ENCODE measurements at places on chromosomes 5 and 9.
A peak's percentile ranks its signal among the peaks of the same experiment; 100 is the strongest.

DNA sequence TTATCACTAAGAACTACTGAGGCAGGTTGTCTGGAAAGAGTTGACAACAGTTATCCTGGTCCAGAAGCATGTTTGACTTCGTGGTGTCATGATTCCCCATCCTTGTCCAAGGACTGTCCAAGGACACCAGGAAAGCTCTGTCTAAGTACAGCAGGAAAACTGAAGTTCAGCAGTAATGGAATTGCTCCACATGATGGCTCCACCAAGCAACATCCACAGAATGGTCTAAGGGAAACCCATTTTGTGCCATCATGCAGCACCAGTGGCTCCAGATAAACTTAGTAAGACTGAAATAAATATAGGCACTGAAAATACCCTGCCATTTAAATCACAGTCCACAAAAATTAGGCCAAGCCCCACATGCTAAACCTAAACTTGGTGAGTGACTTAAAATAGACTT is 192.8 kb downstream of the CDH18 start:
- DNase-seq, result peak; percentile 20

DNA sequence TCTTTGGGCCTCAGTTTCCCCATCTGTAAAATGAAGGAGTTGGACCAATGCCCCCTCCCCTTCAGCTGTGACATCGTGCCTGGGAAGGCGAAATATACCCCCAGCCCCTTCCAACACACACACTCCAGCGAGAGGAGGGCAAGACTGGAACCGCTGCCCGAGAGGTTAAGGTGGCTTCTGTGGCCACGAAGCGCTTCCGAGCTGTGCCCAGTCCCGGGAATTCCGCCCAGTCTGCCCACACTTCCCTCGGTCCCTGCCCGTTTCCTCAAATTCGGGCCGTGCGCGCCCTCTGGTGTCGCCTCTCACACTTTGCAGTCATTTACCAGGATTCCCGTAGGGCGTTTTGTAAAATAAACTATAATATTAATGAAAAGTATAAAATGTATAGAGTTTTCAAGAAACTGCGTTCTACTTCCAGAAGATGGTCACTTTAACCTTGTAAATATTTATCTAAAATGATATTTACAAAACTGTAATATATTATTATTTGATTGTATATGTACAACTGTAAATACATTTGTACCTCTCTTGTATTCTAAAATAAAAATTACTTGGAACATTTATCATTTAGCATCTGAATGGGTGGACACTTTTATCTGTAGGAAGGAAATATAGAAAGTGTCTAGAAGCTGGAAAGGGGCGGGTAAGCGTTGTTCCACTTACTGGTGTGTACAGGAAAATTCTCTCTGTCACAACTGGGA is 11.0 kb upstream of the EXOSC2 start:
- peak; percentile 86 for DNase-seq

GRCh38 chr9:127311239-127311741 is 46.7 kb downstream of the GARNL3 start:
- peak; percentile 98 for DNase-seq

DNA sequence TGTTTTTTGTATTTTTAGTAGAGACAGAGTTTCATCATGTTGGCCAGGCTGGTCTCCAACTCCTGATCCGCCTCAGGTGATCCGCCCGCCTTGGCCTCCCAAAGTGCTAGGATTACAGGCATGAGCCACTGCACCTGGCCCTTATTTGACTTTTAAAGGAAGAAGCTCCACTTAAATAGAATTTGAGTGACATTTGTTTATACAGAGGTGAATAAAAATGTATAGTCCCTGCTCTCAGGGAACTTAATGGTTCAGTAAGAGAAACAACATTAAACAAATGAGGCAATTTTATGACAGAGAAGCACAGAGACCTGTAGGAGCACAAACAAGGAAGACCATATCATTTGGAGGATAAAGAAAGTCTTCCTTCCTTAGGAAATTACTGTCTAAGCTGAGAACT is 65.7 kb downstream of the C9orf152 start:
- DNase-seq, result no peak

- DNase-seq, result no peak
Observed at GRCh38 chr9:118395415-118395814, 691.2 kb downstream of the TLR4 start.

DNA sequence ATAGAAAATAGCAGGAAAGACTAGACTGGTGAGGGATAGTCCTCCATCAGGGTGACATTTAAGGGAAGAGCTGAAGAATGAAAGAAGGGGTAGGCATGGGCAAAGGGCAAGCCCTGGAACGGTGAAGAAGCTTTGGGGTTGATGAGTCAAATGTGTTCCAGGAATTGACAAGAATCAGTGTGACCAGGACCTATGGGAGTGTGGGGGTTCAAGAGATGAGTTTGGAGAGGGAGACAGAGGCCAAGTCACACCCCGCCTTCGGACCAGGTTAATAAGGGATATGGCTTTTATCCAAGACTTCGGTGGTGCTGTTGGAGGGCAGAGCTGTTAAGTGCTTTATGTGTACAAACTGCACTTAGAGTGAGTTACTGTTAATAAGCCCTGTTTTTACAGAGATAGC is 920 bp downstream of the PMPCA start:
- no peak for DNase-seq

DNA sequence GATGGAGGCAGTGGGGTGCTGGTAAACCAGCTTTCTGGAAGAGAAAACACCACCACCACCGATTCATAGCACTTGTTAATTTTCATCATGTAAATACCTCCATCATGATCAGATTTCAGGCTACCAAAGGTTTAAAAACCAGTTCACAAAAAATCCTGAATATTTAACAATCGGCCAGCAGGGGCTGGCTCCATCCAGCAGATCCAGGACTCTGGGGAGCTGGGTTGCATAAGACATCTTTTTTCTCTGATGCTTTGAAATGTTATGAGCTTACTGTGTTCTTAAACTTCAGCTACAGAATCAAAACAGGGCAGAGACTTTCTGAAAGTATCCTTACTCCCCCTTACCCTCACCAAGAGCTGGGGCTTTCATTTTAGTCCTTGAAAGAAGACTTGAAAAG is 14.6 kb upstream of the RNF183 start:
- DNase-seq, result no peak

GRCh38 chr5:106205916-106206571 is 1464.7 kb downstream of the EFNA5 start:
- no peak for DNase-seq

DNA sequence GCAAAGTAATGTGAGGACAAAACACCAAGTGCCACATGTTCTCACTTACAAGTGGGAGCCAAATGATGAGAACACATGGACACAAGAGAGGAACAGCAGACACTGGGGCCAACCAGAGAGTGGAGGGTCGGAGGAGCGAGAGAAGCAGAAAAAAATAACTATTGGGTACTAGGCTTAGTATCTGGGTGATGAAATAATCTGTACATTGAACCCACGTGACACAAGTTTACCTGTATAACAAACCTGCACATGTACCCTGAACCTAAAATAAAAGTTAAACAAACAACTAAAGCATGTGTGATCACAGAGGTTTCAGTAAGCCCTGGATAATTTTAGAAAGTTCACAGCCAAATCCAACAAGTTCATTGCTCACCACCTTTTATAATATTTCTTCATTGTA is 160.1 kb downstream of the TENT4A start:
- DNase-seq, result no peak

GRCh38 chr9:72980183-72980582 is 27.3 kb upstream of the ALDH1A1 start:
- DNase-seq, result no peak

GRCh38 chr5:5602554-5602953 is 180.1 kb downstream of the ICE1 start:
- DNase-seq, result no peak

DNA sequence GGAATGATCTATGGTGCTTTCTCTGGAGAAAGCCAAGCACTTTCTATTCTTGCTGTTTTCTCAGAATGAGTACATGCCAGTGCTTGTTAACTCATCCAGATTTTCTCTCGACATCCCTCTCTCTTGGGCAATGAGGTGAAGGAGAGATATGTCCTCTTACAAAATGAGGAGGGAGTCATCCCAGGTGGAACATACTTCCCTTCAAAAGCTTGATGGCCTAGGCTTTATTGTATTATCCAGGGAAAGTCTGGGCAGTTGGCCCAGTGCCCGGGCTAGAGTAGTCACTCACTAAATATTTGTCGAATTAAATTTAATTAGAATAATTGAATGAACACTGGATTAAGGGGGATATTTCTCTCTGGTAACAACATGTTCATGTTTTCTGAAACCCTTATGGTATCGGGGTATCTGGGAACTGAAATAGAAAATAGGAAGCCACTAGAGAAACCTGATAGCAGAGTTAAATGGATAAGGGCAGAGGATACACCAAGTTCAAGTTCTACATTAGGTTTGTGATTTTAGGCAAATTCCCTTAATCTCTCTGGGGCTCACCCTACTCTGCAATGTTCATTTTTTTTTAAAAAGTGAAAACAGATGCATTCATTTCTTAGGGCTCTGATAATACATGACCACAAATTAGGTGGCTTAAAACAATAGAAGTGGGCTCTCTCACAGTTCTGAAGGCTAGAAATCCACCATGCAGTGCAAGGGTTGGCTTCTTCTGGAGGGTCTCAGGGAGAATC is 99.6 kb downstream of the LIFR start:
- no peak for DNase-seq

GRCh38 chr9:89799766-89800165 is 195.0 kb downstream of the GADD45G start:
- DNase-seq, result no peak

GRCh38 chr9:72926506-72926905 is 26.3 kb downstream of the ALDH1A1 start:
- no peak for DNase-seq
